ENCODE measurements at places on chromosomes 4 and X.

DNA sequence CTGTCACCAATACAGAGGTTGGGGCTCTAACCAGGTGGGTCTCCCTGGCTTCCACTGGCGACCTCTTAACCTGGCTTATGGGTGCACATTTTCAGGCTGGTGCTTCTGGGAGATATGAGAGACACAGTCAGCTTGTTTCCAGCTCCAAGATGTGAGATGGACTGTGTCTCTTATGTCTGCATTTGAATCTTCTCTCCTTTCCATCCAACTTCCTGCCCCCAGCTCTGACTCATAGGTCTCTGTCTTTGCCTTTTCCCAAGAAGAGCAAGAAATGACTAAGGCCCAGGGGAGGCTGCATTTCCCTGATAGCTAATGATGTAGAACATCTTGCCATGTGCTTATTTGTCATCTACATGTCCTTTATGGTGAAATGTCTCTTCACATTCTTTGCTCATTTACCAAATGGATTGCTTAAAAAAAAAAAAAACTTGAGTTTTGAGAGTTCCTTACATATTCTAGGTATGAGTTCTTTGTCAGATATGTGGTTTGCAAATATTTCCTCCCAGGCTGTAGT, 3.2 kb upstream of the UXT start:
- DNase-seq = no peak

GRCh38 chr4:186487726-186488125, 67.6 kb downstream of the MTNR1A start:
- DNase-seq = no peak

DNA sequence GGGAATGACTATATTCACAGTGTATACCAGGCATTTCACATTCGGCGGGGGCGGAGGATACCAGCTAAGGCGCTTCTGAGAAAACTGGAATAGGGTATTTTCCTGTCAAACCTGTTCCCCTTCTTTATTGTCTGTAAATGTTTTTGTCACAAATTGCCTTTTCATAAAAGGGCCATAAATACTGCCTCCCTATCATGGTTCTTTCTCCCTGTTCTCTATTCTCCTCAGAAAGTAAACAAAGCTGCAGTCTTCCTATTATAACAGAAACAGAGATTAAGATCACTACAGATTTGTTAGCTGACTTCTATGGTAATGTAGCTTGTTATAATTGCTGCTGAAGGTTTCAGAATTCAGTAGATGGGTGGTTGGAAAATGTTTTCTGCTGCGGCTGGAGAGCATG, 32.2 kb downstream of the MID2 start:
- no peak for DNase-seq

DNA sequence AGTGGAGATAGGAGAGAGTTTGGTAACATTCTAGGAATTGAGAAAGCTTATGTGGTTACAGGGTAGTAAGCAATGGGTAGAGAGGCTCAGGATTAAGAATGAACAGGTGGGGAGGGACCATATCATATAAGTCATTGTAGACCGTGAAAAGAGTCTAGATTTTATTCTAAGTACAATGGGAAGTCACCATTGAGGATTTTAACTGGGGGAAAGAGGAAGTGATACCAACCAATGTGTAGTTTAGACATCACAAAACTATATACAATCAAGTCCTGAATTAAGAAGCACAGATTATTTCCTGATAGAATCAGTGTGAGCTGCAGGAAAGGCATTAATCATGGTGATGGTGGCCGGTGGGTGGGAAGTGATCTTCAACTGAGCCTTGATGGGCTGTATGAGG, 178.3 kb upstream of the ZIC3 start:
- DNase-seq = no peak

- no peak for DNase-seq
Observed at GRCh38 chr4:81688085-81688484, 216.4 kb upstream of the RASGEF1B start.

Measured in NCI-H187 treated with DMSO at 0.1 percent for 48 hours (cell line).